ENCODE measurements at places on chromosomes 12 and 14.

GRCh38 chr12:53004582-53004981 lies 1.7 kb upstream of the EIF4B start:
- DNase-seq = no peak

- DNase-seq = no peak
These were observed 54.9 kb upstream of the SRSF5 start for GRCh38 chr14:69711881-69712560.

- no peak for DNase-seq
These were observed 2.8 kb downstream of the MED21 start for GRCh38 chr12:27025116-27025515.

GRCh38 chr14:68416171-68416570 lies 376.7 kb downstream of the ZFP36L1 start:
- no peak for DNase-seq

- DNase-seq = no peak
These were observed 372.9 kb downstream of the DPF3 start for GRCh38 chr14:72521045-72521444.

- peak; percentile 48 for DNase-seq
These were observed 2.6 kb downstream of the ITPK1 start for GRCh38 chr14:93112891-93113677.

DNA sequence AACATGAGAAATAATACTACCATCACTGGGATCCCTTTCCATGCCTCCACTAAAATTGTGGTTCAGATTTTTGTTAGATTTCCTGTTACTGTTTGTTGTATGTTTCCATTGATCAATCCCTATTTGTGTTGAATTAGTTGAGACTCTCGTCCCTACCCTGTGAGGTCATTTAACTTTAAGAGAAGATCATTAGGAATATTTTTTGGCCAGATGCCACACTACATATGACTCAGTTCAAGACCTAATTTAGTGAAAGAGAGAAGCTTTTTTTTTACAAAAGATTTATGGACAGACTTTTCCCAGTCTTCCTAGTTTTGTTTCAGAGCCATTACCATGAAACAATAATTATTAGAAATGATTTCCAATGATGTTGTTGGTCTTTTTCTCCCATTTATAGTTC lies 35.5 kb downstream of the CPSF6 start:
- no peak for DNase-seq

- DNase-seq = no peak
These were observed 74.9 kb downstream of the VWF start for GRCh38 chr12:6049587-6049986.

- DNase-seq = peak; percentile 88
These were observed 221.5 kb upstream of the NUDT4 start for GRCh38 chr12:93156086-93156716.

DNA sequence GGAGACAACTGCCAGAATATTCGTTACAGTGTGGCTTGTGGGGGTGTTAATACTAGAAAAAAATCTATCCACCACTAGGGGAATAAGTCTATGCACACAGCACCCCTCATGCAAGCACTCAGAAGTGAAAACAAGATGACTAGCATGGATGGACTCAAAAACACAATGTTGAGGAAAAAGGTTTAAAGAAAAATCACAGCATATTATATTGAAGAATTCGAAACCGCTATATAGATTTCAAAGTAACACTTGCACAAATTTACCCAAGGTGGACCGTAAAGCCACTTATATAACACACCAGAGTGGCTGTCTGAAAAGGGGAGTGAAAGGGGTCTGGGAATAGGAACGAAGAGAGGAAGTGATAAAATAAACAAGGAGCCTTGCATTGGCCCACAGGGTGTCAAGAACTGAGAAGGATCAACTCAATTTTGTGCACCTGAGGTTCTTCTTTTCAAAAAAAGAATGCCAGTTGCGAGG lies 544 bp downstream of the ABCD4 start:
- no peak for DNase-seq

- DNase-seq = peak; percentile 43
These were observed 40.1 kb downstream of the SMIM41 start for GRCh38 chr12:52119398-52120254.

DNA sequence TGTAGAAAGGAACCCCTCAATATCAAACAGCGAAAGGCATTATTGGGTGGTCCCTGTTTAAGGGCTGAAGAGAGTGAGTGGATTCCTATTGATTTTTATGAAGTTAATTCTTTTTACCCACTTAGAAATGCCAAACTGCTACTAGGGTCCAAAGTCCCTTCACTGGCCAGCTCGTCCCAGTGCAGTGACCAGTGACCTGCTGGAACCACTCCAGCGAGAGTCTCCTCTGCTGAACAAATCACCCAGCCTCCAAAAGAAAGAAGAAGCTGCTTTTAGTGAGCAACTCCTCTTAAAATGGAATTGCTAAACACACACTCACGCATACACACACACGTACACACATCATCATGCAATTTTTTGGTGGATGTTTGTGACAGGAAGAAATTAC lies 198.2 kb upstream of the PLEKHG7 start:
- DNase-seq = no peak

DNA sequence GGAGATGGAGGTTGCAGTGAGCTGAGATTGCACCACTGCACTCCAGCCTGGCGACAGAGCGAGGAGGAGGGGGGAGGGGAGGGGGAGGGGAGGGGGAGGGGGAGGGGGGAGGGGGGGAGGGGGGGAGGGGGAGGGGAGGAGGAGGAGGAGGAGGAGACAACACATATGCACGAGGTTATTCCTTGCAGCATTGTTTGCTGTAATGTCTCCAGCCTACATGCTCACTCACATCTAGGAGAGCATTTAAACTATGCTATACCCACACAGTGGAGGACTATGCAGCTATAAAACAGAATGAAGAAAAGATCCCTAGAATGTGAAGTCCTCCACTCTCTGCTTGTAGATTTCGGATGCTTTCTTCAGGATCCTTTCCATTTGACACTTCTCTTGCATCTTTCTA lies 3.5 kb upstream of the HIGD1C start:
- no peak for DNase-seq

GRCh38 chr14:31492759-31493498 lies 5.1 kb upstream of the GPR33 start:
- no peak for DNase-seq

DNA sequence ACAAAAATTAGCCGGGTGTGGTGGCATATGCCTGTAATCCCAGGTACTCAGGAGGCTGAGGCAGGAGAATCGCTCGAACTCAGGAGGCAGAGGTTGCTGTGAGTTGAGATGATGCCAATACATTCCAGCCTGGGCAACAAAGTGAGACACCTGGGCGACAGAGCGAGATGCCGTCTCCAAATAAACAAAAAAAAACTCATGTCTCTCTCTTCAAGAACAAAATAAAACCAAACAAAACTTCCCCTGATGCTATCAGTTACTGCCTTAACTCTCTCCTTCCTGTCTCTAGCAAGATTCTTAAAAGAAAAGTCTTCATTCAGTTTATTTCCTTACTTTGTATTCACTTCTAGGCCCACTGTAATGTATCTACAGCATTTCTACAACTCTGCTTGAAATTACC lies 20.8 kb downstream of the KLHL28 start:
- DNase-seq = no peak

DNA sequence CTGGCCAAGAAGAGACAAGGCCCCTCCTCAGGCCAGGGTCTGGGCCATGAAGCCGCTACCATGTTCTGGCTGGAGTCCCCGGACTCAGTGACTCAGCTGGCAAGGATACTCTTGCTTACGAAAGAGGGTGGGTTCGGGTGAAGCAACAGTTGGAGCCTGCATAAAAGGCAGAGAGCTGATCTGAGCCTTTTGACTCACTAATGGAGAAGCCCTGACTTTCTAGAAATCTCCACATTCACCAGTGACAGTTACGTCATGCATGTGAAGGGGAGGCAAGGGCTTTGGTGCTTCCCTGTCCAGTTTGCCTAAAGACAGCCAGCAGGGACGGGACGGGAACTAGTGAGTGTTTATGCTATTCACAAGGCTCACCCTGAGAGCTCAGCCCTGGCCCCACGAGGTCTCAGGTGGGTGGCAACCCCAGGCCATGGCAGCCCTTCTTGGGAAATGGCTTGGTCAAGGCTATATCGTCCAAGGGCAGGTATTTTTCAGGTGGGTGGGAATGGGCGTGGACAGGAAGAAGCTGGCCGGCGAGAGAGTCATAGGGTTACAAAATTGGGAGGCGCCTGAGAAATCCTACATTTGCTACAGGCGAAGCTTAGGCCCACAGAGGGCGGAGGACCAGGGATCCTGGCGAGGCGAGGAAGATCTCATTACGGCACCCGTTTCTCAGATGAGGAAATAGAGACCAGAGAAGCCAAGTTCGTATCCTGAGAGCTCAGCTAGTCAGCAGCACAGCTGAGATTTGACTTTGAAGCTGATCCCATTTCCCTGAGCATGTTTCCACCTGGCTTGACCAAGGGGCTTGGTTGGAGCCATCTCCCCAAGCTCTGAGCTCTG lies 314.6 kb downstream of the BCL11B start:
- no peak for DNase-seq

GRCh38 chr12:11482955-11483354 lies 87.6 kb upstream of the PRB2 start:
- no peak for DNase-seq

DNA sequence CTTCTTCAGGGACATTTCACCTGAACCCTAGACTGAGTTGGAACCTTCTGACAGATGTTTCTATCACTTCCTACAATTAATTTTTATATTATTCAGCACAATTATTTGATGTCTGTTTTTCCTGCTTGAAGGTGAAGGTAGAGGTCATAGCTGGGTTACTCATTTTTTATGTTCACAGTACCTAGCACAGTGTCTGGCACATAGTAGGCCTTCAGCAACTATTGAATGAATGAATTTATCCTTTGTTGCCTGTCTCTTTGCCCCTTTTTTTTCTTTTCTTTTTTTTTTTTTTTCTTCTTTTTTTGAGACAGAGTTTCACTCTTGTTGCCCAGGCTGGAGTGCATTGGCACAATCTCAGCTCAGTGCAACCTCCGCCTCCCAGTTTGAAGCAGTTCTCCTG lies 29.5 kb upstream of the FAM177A1 start:
- DNase-seq = no peak

- DNase-seq = no peak
These were observed 190.5 kb upstream of the PLXNC1 start for GRCh38 chr12:93957870-93958269.

DNA sequence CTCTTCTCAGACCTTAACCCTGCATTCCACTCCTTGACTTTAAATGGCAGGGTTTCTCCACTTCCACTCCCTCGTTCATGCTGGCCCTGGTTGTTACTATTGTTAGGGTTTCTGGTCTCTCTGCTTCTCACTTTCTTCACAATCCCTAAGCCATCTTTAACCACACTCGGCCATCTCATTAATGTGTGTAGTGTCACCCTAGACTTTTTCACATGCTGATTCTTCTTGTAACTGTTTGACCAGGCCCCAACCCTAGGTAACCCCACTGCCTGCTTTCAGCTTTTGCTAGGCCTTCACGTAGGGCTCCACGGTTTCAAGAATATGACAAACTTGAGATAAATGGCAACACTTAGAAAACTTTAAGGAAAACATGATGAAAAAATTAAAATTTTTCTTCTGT lies 195.1 kb downstream of the IPO8 start:
- DNase-seq = no peak

GRCh38 chr14:57485635-57486034 lies 8.0 kb downstream of the CCDC198 start:
- no peak for DNase-seq

DNA sequence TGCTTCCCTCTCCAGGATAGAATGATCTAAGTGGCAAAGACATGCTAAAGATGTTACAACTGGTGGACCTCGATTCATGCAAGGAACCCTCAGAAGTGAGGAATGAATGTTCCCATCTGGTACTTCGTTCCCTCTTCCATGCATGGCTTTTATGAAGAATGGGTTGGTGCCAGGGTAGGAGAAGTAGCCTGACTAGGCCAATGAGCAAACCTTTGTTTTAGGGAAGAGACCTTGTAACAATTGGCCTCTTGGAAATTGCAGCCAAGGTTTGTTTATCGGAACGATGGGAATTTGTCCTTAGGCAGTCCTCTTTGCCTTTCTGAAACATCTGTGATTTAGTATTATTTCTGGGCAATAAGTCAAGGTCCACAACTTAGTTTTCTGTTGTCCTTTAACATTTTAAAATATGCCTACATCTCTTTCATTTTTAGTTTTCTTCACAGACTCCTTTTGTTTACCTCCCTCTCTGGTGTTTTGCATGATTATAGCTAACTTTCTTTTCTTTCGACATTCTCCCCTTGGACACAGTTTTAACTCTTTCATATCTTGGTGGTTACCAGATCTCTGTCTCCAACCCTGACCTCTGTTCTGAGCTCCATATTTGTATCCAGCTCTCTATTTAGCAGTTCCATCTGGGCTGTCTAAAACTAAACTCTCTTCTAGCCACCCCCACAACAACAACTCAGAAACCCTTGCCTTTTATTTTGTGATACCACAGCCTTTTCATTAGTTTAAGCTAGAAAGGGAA lies 70.0 kb downstream of the DIP2B start:
- no peak for DNase-seq

DNA sequence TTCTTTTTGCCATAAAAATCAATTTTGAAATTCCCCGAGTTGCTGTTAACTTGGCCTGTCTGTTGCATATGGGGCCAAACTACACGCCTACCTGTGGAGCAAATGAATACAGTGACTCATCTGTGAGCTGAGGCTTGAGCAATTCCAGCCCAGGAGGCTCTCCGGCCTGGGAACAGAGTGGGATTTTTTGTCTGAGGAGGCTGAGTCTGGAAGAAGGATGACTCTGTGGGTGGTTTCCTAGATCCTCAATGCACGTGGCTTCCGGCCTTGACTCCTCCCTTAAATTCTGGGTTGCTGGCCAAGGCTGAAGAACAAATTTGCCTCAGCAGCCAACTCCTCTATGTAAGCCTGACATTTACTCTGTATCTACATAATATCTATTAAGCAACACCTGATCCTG lies 124.1 kb downstream of the SSPN start:
- no peak for DNase-seq

DNA sequence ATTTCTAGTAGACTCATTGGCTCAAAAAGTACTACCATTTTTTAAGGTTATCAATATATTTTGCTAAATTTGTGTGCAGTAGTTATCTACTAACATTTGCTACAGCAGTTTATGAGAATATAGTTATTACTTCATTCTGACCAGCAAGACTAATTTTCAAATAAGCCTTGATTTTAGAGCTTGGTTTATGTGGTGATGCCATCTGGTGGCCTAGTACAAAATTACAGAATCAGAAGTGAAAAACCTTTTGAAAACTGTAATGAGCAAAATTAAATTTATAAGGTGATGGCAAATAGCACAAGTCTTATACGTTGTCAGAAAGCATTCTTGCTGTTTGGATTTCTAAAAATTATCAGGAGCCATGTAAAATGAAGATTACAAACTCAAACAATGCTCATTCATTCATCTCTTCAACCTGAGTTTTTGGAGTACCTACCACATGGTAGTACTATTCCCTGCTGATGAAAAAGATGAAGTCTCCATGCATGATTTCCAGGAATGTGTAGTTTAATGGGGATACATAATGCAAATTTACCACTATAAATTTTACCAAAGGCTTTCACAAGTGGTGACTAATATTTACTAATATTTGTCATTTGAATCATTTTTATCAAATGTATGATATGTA lies 51.0 kb downstream of the MAGOHB start:
- DNase-seq = peak; percentile 48

GRCh38 chr14:71290960-71291466 lies 383.8 kb downstream of the PCNX1 start:
- DNase-seq = no peak

GRCh38 chr12:82904219-82904790 lies 217.6 kb downstream of the TMTC2 start:
- DNase-seq = no peak

- DNase-seq = no peak
These were observed 131.8 kb upstream of the CPSF6 start for GRCh38 chr12:69107541-69107940.

GRCh38 chr14:51014086-51014485 lies 69.8 kb upstream of the PYGL start:
- DNase-seq = no peak

Data from NCI-H774 (cell line).